Stomach (tissue), 19 donors: ENCODE measurements at places on chromosomes 16 and 17. TPM values are rescaled to one million over a fixed set of nuclear protein-coding genes. Genes with fewer than 3 reads are reported as not detected.
A peak's percentile ranks its signal among the peaks of the same experiment; 100 is the strongest.

- DNase-seq: peak; percentile 89
Measured at GRCh38 chr17:1413281-1413791, 13.3 kb upstream of the YWHAE start.

DNA sequence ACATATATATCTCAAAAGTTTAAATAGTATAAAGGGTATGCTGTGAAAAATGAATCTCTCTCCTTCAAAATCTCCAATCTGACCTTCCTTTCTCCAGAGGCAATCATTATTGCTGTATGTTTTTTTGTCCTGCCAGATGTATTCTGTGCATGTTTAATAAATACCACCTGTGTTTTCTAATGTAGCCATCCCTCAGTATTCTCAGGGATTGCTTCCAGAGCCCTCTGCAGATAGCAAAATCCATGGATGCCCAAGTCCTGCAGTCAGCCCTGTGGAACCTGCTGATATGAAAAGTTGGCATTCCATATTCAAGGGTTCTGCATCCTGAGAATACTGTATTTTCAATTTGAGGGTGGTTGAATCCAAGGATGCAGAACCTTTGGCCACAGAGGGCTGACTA, 42.9 kb downstream of the BPTF start:
- no peak for DNase-seq

GRCh38 chr16:50534556-50534955, 13.6 kb upstream of the NKD1 start:
- DNase-seq: no peak

DNA sequence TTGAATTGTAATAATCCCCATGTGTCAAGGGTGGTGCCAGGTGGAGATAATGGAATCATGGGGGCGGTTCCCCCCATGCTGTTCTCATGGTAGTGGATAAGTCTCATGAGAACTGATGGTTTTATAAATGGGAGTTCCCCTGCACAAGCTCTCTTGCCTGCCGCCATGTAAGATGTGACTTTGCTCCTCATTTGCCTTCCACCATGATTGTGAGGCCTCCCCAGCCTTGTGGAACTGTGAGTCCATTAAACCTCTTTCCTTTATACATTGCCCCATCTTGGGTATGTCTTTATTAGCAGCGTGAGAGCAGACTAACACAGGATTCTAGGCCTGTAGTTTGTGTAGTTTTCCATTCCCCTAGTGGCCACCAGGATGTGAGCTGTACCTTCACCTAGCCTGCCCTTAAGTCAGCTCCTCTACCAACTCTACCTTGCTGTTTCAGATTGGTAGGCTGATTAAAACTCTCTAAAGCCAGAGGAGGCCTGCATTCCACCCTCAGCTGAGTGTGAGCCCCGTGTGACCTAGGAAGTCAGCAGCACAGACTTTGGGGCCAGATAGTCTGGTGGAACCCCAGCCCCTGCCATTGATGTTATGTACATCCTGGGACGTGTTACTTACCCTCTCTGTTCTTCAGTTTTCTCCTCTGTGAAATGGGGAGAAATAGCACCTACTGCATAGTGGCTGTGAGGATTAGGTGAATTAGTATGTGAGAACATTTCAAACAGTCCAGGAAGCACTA, 252.4 kb upstream of the CACNG5 start:
- no peak for DNase-seq

- no peak for DNase-seq
Measured at GRCh38 chr17:83013779-83014117, 65.7 kb upstream of the METRNL start.

GRCh38 chr17:70563281-70563820, 394.0 kb downstream of the KCNJ2 start:
- peak; percentile 40 for DNase-seq

DNA sequence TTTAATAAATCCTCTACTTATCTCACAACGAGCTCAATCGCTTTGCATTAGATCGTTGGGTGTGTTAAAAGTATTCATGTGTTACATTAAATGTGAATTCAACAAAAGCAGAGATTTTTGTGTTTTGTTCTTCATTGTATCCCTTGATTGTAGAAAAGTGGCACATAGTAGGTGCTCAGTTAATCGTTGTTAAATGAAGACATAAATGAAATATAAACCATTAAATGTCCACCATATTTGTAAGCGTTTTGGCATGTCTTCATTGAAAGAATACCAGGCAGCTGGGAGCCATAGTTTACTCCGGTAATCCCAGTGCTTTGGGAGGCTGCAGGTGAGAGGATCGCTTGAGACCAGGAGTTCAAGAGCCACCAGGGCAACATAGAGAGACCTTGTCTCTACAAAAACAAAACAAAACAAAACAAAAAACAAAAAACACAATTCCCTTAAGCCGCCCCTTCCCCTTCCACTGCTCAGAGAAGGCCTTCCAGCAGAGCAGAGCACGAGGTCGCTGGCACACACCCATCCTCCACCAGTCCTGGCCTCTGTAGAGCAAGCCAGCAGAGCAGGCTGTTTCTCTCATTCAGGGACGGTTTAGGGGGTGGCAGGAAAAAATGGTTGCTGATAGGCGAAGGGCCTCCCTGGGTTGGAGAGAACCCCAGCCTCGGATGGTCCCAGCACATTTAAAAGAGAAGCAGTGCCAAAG, 673 bp upstream of the CHD9 start:
- DNase-seq: peak; percentile 57

GRCh38 chr17:5922476-5922875, 147.7 kb upstream of the WSCD1 start:
- DNase-seq: no peak

DNA sequence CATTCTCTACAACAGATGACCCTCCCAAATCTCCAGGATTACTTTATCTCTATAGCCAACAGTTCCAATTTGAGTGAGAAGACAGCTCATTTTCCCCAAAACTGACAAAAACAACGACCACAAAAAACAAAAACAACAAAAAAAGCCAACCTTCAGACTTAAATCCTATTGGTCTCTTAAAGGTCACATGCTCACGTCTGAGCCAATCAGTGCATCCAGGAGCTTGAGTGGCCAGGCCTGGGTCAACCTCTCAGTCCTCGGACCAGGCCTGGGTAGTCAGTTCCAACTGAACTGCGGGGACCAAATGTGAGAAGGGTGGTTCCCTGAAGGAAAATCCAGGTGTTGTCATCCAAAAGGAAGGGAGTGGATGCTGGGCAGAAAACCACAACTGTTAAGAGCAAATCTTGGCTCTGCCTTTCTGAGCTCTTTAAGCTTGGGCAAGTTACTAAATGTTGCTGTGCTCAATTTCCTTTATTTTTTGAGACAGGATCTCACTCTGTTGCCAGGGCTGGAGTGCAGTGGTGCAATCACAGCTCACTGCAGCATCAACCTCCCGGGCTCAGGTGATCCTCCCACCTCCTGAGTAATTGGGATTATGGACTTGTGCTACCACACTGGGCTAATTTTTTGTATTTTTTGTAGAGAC, 43.0 kb upstream of the MSI2 start:
- no peak for DNase-seq

DNA sequence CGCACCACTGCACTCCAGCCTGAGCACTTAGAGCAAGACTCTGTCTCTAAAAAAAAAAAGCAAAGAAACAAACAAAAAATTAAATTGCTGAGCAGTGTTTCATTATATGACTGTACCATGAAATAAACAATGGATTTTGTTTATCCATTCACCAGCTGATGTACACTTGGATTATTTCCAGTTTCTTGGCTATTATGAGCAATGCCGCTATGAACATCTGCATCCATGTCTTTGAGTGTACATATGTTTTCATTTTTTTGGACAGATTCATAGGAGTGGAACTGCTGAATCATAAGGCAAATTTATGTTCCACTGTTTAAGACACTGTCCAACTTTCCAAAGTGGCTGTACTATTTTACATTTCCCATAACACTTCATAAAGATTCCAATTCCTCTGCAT, 8.0 kb downstream of the RNF157 start:
- peak; percentile 16 for DNase-seq

DNA sequence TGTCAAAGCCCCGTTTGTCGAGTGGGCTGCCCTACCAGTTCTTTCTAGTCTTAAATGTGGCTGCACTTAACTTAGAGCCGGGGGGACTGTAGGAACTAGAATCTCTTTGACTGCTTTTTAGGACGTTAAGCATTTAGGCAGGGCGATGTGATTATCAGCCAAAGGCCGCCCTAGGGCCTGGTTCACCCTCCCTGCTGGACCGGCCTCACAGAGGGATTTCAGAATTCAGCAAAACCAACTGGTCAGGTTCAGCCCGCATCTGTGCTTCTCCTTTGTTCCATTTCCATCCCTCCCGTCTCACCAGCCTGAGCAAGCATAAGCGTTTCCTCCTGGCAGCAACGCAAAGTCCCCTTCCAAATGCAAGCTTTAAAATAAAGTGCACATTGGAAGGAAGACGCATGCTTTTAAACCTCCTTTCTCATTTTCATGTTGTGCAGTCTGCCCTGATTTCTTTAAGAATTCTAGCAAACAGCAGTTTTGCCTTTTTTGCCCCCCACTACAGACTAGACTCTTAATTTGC, 16.5 kb upstream of the NAT9 start:
- no peak for DNase-seq

GRCh38 chr16:89341279-89341678, 123.8 kb downstream of the ZNF778 start:
- DNase-seq: no peak

- DNase-seq: peak; percentile 25
Measured at GRCh38 chr16:50313596-50314478, 47.5 kb downstream of the ADCY7 start.

The TEX19 gene
- not detected for total RNA-seq

The DRC7 gene
- total RNA-seq: not detected

The QPRT gene
- total RNA-seq: not detected

The MT1M gene
- total RNA-seq: 11.6 TPM

The MAP2K6 gene
- total RNA-seq: 25.5 TPM
